ENCODE measurements at places on chromosomes 2 and 18. TPM values are rescaled to one million over a fixed set of nuclear protein-coding genes. Genes with fewer than 3 reads are reported as not detected.

- DNase-seq = no peak
Observed at GRCh38 chr2:24919506-24920097, 435 bp downstream of the ADCY3 start.

DNA sequence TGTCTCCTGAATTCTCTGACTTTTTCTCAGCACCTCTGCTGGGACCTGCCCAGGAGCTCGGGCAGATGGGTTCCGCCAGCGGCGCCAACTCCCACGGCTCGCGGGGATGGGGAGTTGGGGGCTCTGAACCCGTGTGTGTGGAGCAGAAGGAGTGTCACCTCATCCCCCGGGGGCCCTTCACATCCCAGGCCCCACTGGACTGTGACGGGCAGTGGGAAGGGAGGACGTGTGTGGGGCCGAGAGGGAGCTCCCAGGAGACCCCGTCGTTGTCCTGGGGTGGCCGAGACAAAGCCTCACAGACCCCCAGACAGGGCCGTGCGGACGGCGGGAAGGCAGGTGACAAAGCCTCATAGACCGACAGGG, 130.0 kb upstream of the CTDP1 start:
- no peak for DNase-seq

DNA sequence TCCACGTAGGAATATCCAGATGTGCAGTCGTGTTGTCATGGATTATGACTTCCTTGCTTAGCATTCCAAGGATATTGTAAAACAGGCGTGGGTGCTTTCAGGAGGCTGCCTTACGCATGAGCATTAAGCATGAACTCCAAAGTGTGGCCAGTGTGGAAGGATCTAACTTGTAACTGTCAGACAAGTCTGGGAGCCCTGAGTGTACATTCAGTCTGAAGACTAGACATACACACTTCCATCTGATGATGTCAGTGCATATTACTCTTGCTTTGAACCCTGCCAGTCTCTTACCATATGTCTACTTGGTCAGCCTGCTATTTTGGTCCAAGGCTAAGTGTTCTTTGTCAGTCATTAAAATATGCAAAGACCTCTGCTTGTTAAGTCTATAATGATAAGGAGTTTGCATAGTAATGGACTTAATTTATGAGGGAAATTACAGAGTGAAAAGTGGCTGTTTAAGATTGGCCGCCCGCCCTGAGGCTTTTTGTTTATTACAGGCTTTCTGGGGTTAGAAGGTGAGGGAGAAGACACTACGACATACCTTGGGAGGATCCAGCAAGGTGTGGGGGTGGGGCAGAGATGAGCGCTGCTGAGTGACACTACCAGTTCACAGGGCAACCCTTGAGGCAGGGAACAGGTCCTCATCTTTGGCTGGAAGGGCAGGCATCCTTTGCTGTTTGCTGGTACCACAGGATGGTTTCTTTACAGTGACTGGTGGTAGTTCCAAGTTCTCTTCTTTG, 48.3 kb downstream of the CABLES1 start:
- DNase-seq = no peak

The BCL11A gene
- 12.8 TPM for polyA plus RNA-seq

The MROH2A gene
- not detected for polyA plus RNA-seq

GRCh38 chr18:34942276-34942675, 98.9 kb upstream of the MAPRE2 start:
- no peak for DNase-seq

The C2orf80 gene
- 0.32 TPM for polyA plus RNA-seq

DNA sequence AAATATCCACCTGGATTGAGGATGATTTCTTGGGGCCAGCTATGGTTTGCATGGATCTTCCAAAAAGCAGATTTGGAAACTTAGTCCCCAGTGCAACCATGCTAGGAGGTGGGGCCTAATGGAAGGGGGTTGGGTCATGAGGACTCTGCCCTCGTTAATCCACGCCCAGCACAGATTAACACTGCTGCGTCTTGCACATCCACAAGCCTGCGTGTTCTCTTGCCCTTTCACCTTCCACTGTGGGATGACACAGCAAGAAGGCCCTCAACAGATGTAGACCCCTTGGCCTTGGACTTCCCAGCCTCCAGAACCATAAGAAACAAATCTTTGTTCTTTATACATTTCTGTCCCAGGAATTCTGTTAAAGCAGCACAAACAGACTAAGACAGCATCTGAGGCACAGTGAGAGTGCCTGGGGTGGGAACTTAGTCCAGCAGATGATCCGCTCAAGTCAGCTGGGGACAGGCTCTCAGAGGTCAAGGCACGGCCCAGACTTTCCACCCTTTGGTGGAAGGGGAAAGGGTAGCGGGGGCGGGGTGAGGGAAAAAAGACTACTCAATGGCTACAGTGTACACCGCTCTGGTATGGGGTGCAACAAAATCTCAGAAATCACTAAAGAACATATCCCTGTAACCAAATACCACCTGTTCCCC, 2.4 kb downstream of the RAB17 start:
- no peak for DNase-seq

DNA sequence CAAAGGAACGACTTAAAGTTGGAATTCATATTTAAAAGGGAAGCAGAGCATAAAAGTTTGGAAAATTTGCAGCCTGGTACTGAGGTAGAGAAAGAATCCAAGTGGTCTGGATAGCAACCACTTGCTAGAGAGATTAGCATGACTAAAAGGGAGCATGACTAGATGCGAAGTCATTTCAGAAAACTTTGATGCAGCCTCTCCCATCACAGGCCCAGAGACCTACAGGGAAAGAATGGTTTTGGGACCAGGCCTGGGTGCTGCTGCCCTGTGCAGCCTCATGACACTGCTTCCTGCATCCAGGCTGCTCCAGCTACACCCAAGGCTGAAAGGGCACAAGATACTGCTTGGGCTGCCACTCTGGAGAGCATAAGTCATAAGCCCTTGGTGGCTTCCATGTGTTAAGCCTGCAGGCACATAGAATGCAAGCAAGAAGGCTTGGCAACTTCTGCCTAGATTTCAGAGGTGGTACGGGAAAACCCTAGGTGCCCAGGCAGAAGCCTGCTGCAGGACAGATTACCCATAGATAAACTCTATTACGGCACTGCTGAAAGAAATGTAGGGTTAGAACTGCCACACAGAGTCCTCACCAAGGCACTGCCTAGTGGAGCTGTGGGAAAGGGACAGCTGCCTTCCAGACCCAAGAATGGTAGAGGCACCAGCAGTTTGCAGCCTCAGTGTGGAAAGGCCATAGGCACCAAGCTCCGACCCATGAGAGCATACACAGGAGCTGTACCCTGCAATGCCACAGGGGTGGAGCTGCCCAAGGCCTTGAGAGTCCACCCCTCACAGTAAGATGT, 12.6 kb upstream of the CHN1 start:
- DNase-seq = no peak

DNA sequence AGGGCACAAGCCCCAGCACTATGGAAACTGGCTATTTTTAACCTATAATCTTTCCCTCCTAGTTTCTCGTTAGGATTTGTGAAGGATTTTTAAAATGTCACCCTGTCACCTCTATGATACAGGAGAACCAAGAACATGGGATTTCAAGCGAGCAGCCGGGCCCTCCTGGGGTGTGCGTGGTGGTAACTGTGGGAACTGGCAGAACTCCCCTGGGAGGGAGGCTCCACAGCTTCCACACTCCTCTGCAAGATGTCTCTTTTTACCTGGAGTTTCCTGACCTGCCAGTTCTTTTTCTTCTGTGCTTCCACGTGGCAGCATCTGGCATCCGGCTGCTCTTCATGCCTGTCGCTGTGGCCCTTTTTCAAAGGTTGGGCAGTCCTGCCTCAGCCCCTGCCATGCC, 386.3 kb upstream of the MYT1L start:
- no peak for DNase-seq

The TMEM17 gene
- polyA plus RNA-seq = 7.4 TPM

DNA sequence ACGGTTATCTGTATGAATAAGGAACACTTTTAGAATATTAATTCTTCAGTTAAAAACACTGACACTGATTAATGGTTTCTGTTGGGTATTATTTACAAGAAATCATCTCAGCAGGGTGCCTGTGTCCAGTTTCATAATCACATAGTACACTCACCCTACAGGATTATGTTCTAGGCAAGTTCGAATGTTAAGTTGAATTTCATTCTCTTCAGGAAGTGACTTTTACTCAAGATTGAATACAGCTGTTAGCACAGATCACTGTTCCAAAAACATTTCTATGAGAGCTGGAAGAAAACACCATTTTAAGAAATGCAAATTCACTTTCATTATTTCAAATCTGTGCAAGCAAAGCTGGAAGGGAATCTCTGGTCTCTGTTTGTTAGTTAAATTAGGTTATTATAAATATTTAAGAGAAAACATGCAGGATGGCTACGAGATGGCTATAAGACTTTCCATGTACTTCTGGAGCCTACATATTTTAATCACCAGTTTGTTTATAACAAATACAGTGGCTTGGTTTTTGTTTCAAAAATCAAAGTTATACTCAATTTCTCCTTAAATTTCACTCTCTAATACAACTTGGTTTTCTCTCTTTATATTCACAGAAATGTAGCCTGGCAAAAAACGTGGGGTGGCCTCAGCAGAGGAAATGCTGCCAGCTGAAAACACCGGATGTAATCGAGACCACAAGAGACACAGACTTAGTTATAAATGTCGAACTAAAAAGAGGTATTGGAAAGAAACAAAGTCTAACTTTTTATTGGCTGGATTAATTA, 65.8 kb downstream of the RBMS1 start:
- DNase-seq = no peak

GRCh38 chr2:198008230-198008629, 203.8 kb downstream of the PLCL1 start:
- no peak for DNase-seq

GRCh38 chr2:138227195-138227594, 262.9 kb downstream of the HNMT start:
- no peak for DNase-seq

DNA sequence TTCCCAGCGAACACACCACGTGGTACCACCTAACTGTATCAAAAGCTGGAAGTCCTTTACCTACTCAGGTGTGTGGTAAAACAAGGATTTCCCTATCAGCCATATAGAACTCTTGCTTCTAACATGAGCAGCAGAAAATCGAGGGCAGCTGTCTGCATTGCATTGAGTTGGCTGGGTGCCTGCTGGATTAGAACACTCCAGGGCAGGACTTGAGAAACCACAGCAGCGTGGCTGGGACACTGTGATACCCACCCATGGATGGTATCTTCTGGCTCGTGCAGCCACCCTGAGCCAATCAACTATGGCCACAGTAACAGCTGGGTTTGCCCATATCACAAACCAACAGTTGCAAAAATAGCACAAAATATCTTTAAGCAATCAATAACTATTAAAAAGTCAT, 188.3 kb downstream of the FBXO15 start:
- DNase-seq = no peak

GRCh38 chr2:102453501-102453900, 19.5 kb upstream of the SLC9A4 start:
- DNase-seq = no peak

The MAPK4 gene
- polyA plus RNA-seq = 10.5 TPM

DNA sequence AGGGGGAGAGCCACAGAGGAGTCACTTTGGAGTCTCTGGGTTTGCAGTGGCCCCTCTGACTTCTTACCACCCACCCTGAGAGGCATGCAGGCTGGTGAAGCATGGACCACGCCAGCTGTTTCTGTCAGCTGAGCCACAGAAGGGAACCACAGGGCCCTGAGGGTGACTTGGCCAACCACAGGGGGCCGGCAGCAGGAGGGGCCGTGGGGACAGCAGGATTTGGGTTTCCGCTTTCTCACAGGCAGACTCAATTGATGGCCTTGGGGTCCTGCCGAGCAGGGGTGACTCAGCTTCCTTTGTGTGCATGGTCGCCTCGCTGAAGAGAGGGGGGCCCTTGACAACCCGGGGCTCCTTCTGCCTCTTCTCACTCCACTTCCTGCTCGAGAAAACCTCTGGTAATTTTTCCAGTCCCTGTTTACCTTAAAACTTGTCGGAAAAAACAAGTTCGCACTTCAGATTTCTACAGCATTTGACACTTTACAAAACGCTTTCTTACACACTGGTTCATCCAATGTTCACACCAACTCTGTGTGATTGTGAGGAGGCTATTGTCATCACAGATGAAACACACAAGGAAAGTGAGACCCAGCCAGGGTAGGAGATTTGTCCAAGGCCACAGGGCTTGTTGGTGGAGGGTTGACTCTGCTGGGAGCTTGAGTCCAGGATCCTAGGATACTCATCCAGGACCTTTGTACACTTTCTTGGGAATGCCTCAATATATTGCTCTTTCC, 311.2 kb downstream of the LPIN1 start:
- no peak for DNase-seq

The FKBP1B gene
- 10.5 TPM for polyA plus RNA-seq

DNA sequence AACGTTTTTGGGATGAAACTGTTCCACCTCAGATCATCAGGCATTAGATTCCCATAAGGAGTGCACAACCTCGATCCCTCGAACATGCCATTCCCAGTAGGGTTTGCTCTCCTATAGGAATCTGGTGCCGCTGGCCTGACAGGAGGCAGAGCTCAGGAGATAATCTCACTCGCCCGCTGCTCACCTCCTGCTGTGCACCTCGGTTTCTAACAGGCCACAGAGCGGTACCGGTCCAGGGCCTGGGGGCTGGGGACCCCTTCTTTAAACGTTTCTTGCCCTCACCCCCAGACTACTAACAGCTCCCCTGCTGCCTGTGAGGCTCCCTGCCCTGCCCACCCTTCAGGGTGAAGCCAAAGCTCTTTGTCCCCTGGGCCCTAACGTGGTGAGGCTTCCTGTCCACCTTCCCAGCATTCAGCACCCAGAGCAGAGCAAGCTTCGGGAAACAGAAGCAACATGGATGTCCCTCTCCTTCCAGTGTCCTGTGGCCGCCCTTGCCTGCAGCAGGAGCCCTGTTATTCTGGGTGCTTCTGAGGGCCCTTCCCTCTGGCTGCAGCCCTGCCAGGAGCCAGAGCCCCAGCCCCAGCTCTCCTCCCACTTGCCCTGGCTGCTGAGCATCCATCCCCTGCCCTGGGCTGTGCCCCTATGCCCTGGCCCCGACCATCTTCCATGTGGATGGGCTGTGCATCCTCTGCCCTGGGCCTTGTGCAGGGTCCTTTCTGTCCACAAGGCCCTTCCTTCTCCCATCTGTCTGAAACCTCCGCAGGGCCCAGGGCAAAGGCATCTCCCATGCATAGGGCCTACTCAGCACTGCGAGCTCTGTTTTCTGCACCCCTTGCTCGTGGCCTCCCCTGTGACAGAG, 140.1 kb downstream of the MBP start:
- no peak for DNase-seq

DNA sequence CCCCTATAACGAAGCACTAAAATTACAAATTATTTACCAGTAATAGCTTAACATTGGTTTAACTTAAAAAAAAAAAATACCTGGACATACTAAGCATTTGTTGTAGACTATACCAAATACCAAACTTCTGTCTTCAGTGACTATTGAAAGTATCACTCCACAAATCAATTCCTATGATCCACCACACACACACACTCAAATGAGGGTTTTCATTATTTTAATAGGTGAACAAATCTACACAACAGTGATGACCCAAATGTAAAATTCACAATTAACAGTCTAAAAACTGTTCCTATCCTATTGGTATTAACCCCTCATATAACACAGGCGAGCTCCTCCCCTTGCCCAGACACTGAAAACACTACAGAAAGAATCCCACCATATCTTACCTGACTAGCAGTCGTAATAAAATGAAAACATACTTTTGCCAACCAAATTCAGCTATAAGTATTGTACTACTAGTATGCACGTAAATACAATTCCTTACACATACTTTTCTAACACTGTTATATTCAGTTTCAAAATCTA, 2.5 kb downstream of the SP3 start:
- no peak for DNase-seq

The POMC gene
- 3.1 TPM for polyA plus RNA-seq

The DPYSL5 gene
- 8.6 TPM for polyA plus RNA-seq

The FBXO48 gene
- 2.1 TPM for polyA plus RNA-seq

The GKN2 gene
- not detected for polyA plus RNA-seq
